ENCODE measurements at places on chromosomes 4 and X.

DNA sequence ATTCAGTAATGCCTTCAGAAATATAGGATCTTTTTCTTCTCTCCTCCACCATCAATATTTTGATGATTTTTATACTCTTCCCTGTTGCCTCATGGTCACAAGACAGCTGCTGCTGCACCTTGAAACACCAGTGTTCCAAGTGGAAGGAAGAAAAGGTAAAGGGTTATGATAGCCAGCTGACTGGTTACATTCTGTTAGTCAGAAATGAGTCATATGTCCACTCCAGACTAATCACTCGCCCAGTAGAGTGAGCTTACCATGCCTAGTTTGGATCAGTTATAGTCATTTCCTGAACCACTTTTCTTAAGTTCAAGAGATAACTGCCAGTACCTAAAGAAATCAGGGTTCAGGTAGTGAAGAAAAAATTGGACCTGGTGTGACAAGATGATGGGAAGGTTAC is 532.3 kb upstream of the SMIM31 start:
- DNase-seq: no peak

DNA sequence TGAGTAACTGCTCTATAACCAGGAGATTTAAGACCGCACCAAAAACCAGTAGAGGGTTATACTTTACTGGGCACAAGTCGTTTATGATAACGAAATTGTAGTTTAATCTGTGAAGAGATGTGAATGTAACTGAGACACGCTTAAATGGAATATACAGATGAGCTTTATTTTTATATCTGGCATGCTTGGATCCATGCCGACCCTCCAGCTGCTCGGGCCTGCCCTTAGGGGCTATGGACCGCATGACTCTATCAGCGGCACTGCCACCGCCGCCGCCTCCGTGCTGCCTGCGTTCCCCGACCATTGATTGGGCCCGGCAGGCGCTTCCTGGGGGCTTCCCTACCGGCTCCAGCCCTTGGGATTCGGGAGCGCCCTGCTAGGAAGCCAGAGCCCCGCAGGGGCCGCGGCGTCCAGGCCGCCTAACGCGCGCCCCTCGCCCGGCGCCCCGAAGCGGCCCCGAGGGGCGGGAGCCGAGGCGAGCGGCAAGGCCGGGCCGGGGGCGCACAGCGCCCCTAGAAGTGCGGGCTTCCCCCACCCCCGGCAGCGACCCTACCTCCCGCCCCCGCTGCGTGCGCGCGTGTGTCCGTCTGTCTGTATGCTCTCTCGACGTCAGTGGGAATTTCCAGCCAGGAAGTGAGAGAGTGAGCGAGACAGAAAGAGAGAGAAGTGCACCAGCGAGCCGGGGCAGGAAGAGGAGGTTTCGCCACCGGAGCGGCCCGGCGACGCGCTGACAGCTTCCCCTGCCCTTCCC is at the start of gene NFKB1:
Gene NFKB1, plus strand, starts transcription at position 664 of the 751 bp plus-strand sequence. CDS start 24,160 bp downstream, outside the sequence.
- DNase-seq: peak; percentile 89

DNA sequence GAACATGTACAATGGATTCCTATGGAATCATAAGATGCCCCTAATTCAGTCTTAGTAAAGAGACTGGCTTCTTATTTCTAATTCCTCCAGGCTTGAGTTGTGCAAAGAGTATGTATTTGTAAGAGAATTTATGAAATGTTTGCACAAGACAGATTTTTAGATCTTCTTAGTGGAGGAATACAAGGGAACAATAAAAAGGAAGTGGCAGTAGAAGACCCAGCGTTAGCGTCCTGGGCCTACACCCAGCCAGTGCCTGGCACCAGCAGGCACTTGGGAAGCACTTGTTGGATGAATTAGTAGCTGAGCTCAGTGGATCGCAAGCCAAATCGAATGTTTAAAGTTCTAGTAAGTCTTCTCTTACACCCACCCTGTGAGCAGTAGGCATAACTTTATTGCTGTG is 157.4 kb downstream of the PTTG2 start:
- no peak for DNase-seq

- no peak for DNase-seq
These were observed 312.6 kb downstream of the PACRGL start for GRCh38 chr4:21012851-21013331.

DNA sequence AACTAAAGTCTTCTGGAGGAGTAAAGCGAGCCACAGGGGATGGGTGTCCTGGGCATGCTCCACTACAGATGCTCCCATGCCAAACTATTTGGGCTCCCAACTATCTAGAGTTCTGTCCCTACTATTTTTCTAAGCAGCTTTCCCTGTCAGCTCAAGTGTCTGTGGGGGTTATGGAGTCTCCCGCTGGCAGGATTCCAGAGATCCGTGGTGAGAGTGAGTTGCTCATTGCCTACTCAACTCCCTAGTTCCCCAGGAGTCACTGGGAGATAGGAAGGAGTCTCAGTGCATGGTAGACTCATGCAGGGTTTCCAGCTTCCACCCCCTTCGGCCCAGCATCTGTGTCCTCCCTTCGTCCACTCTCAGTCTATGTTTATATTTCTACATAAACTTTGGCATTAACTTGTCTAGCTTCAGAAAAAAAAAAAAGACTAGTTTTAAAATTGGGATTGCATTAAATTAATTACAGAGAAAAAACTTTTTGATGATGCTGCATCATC is 55.1 kb upstream of the INPP4B start:
- DNase-seq: no peak

GRCh38 chr4:20251796-20252655 is at the start of gene SLIT2:
SLIT2 (plus strand) TSS chr4:20251905; CDS start chr4:20253816, 1,911 bp downstream.
- no peak for DNase-seq

- DNase-seq: no peak
These were observed 158.1 kb upstream of the VCX3A start for GRCh38 chrX:6693051-6693450.

GRCh38 chr4:130336585-130337217 is 1240.7 kb downstream of the C4orf33 start:
- DNase-seq: no peak

DNA sequence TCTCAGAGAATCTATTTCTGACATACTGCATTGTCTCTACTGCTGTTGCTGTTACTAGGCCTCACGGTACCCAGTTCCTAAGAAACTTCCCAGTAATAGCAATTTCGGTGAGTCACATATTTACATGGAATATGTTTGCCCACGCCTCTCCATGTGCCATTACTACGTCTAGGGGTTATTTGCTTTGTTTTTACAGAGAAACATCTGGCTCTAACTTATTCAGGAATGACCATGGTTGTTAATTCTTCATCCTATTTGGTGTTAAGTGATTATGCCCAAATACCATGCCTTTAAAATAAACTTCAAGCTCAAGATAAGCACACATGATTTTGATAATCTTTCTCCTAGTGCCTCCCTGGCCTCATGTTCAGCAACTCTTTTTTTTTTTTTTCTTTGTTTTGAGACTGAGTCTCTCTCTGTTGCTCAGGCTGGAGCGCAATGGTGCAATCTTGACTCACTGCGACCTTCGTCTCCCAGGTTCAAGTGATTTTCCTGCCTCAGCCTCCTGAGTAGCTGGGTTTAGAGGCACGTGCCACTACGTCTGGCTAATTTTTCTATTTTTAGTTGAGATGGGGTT is 101.0 kb upstream of the HS3ST1 start:
- DNase-seq: no peak

- DNase-seq: no peak
These were observed 418.9 kb upstream of the CPEB2 start for GRCh38 chr4:14583331-14583730.

All from central memory CD4-positive, alpha-beta T cell (primary cell).